Regular cardiac myocyte (primary cell): ENCODE measurements at places on chromosomes 16 and 17. TPM values are rescaled to one million over a fixed set of nuclear protein-coding genes. Genes with fewer than 3 reads are reported as not detected.

Gene CEP112
- 5.9 and 7.1 TPM in 2 replicates for total RNA-seq

Gene ABCA9
- total RNA-seq = 17.8 and 70.2 TPM in 2 replicates

Gene GDPD1
- 0.96 and 1.7 TPM in 2 replicates for total RNA-seq

Gene CDRT4
- total RNA-seq = 0.28 and 1.3 TPM in 2 replicates

Gene ZNF286A
- total RNA-seq = 40.8 and 82.6 TPM in 2 replicates

Gene SAMD14
- total RNA-seq = 1.5 and 3.7 TPM in 2 replicates

Gene TP53TG3C
- 0.19 and 1.4 TPM in 2 replicates for total RNA-seq

Gene VTN
- total RNA-seq = 0.19 and 7.0 TPM in 2 replicates

Gene MAZ
- 87.7 and 188 TPM in 2 replicates for total RNA-seq

Gene CSF3
- total RNA-seq = 1.3 and 2.8 TPM in 2 replicates

Gene NLGN2
- 2.3 and 4.2 TPM in 2 replicates for total RNA-seq

Gene KRTAP3-1
- not detected in 2 replicates for total RNA-seq

Gene IQCK
- 4.0 and 9.6 TPM in 2 replicates for total RNA-seq

Gene SALL1
- under 0.01 and 0.28 TPM in 2 replicates for total RNA-seq

Gene GNG13
- not detected in 2 replicates for total RNA-seq

Gene ZDHHC7
- 60.8 and 65.1 TPM in 2 replicates for total RNA-seq

Gene ENKD1
- 13.2 and 17.8 TPM in 2 replicates for total RNA-seq

Gene SRL
- 0.38 and 0.56 TPM in 2 replicates for total RNA-seq

Gene BRIP1
- total RNA-seq = 5.4 and 13.0 TPM in 2 replicates

Gene ANTKMT
- 34.1 and 39.5 TPM in 2 replicates for total RNA-seq

Gene DNASE1
- 13.4 and 24.0 TPM in 2 replicates for total RNA-seq
